ENCODE measurements at places on chromosomes 13 and 19. TPM values are rescaled to one million over a fixed set of nuclear protein-coding genes. Genes with fewer than 3 reads are reported as not detected.

The MICOS13 gene
- 45.6 TPM for total RNA-seq

The ZNF575 gene
- total RNA-seq = not detected

The ZNF98 gene
- 11.4 TPM for total RNA-seq

The ACOD1 gene
- not detected for total RNA-seq

The PDE4C gene
- total RNA-seq = not detected

The ZNF254 gene
- 85.4 TPM for total RNA-seq

The SPRED3 gene
- total RNA-seq = 1.1 TPM

The CDC42EP5 gene
- 1.8 TPM for total RNA-seq

The TNFRSF19 gene
- 8.5 TPM for total RNA-seq

The SIGLEC5 gene
- 0.44 TPM for total RNA-seq

The ATP1A3 gene
- not detected for total RNA-seq

The ZNF442 gene
- 4.1 TPM for total RNA-seq

The CELF5 gene
- total RNA-seq = not detected

The KLF1 gene
- not detected for total RNA-seq

The PSG4 gene
- not detected for total RNA-seq

The UNC13A gene
- 2.7 TPM for total RNA-seq

The CRX gene
- not detected for total RNA-seq

The PSG7 gene
- not detected for total RNA-seq

The PDX1 gene
- total RNA-seq = not detected

The NLRP7 gene
- not detected for total RNA-seq

The CD79A gene
- 0.22 TPM for total RNA-seq

The PSMD8 gene
- 223 TPM for total RNA-seq

The ZNF44 gene
- 13.7 TPM for total RNA-seq

The APOE gene
- total RNA-seq = 635 TPM

The OR7G3 gene
- total RNA-seq = not detected

The CEACAM4 gene
- total RNA-seq = 3.5 TPM

The ZNF28 gene
- total RNA-seq = 21.4 TPM

The S1PR5 gene
- total RNA-seq = 0.22 TPM

The DCUN1D2 gene
- 12.0 TPM for total RNA-seq

The SYCN gene
- not detected for total RNA-seq

The CCL25 gene
- not detected for total RNA-seq

The FOXA3 gene
- not detected for total RNA-seq

The MARK4 gene
- 18.5 TPM for total RNA-seq

The ZNF154 gene
- 18.0 TPM for total RNA-seq

The CNFN gene
- total RNA-seq = 1.0 TPM

The TNFAIP8L1 gene
- 3.8 TPM for total RNA-seq

The MAN2B1 gene
- total RNA-seq = 38.0 TPM

The CRLF1 gene
- 87.2 TPM for total RNA-seq

The CBY2 gene
- 0.27 TPM for total RNA-seq
